Cerebellar nuclear complex (tissue), 1 donor: ENCODE measurements at places on chromosomes 1 and 21.

DNA sequence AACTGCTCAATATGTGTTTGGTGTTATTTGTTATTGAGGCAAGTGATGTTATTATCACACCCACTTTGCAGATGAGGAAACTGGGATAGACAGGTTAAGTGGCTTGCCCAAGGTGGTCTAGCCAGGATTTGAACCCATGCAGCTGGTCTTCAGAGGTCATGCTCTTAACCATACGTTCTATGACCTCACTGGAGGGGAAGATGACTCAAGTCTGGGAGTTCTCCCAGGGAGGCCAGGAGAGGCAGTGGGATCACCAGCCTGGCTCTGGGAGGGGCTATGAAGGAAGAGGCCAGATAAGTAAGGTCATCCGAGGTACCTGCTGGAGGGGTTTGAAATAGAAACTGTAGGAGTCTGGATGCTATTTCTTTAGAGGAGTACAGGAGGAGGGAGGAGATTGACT, 95.3 kb downstream of the NAV1 start:
- DNase-seq = no peak

DNA sequence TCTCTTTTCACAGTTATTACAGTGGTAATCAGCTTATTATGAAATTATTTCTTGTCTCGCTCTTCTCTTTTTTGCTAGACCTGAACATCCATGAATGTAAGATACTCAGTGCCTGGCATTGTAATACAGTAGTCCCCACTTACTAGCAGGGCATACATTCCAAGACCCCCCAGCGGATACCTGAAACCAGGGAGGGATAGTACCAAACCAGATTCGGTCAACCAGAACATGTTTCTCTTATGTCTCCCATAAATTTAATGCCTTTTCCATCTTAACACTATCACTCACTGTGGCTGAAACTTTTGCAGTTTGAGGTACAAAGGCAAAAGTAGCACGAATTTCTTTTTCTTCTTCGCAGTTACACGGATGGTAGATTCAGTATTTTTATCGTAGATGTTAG, 24.6 kb upstream of the B3GALT2 start:
- DNase-seq = no peak

- DNase-seq = no peak
Measured at GRCh38 chr1:19079541-19080472, 123.3 kb upstream of the IFFO2 start.

- no peak for DNase-seq
Measured at GRCh38 chr1:195979646-195980045, 628.6 kb downstream of the KCNT2 start.

DNA sequence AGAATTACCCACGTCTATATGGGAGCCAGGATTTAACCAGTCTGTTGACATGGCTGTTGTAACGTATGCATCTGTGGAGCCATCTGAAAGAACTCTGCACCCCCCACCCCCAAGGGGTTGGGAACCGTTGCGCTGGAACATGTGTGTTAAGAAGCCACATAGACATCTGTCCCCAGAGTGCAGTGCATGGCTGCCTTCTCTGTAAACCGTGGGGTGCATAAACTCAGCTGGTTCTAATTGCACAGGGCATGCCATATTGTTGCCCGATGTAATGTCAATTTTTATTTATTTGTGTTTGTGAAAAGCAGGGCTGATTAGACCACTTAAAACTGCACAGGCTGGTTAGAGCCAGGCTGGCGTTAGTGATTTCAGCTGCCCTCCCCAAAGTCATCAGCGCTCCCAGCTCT, 70.1 kb upstream of the ROR1 start:
- no peak for DNase-seq

DNA sequence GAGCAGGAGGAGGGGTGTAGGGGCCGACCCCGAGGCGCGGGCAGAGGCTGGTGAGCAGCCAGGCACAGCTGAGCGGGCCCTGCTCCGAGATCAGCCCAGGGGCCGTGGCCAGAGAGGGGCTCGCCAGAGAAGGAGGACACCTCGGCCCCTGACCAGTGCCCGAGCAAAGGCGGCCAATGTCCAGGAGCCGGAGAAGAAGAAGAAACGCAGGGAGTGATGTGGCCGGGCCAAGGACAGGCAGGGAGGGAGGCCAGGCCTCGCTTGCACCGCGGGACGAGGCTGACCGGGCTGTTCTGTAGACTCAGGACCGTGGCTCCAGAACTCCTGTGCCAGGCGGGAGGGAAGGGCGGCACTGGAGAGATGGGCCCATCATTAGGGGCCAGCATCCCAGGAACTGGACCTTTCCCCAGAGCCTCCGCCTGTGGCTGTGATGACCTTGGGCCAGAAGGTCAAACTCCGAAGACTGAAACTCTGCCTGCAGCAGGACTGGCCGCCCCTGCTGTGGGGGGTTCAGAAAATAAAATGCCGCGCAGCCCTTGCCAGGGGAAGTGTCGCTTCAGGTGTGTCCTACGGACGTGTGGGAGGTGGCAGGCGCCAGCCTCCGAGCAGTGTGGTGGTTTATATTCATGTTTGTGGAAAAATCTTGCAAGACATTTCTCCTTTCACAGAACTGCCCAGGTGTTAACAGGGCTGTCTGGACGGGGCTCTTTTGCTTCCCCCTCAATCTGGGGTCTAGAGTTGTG, 14.4 kb downstream of the RRP1 start:
- DNase-seq = no peak

- DNase-seq = no peak
Measured at GRCh38 chr1:7560601-7561181, 210.4 kb upstream of the VAMP3 start.

GRCh38 chr1:94927405-94928175, 680 bp upstream of the CNN3 start:
- no peak for DNase-seq

DNA sequence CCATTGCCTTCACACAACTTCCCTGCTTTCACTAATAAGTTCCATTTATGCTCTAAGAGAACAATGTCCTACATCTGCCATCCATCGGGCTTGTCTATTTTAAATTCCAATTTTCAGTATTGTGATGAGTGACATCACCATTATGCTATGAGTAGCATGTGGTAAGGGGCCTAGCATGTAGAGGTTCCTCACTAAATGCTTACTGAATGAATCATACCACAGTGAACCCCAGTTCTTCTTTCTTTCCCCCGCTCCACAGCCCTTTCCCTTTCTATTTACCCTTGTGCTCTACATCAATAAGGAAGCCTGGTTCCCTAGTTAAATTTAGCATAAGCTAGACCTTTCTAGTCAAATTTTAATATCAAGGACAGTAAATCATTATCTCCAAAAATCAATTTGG, 195.0 kb upstream of the RGS18 start:
- DNase-seq = no peak

GRCh38 chr1:224852901-224853568, 76.4 kb upstream of the DNAH14 start:
- no peak for DNase-seq

GRCh38 chr1:71785000-71785399, 497.3 kb downstream of the NEGR1 start:
- DNase-seq = no peak

GRCh38 chr1:185355947-185356346, 38.9 kb upstream of the IVNS1ABP start:
- DNase-seq = no peak

- DNase-seq = no peak
Measured at GRCh38 chr1:24190983-24191461, 3.9 kb upstream of the IFNLR1 start.

- no peak for DNase-seq
Measured at GRCh38 chr1:224623743-224624333, 7.7 kb downstream of the CNIH3 start.

DNA sequence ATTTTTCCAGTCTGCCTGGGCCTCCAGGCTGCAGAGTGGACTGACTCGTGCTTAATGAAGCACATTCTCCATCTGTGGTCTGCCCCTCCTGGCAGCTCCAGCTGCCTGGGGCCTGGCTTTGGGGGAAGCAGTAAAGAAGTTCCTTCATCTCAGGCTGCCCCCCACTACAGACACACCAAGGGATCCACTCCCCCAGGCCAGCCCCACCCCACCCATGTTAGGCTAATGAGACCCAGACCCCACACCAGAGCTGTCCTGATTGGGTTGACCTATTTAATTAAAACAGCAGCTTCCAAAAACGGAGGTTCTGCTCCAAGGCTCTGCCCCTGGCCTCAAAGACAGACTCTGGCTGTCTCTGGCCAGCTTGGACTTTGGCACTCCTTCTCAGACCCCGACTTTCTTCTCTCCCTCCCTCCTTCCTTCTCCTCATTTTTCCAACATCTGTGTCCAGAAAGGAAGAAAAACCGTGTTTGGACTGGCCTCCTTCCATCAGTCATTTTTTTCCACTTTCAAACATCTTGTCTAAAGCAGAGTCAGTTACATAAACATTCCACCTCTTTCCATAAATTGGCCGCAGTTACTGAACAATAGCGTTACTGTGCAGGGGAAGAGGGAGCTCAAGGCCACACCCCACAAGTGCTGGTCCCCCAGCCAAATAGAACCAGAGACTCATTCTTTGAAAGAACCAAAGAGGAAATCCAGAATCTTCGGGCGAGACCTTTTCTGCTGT, 29.7 kb downstream of the SERTAD4 start:
- DNase-seq = no peak

DNA sequence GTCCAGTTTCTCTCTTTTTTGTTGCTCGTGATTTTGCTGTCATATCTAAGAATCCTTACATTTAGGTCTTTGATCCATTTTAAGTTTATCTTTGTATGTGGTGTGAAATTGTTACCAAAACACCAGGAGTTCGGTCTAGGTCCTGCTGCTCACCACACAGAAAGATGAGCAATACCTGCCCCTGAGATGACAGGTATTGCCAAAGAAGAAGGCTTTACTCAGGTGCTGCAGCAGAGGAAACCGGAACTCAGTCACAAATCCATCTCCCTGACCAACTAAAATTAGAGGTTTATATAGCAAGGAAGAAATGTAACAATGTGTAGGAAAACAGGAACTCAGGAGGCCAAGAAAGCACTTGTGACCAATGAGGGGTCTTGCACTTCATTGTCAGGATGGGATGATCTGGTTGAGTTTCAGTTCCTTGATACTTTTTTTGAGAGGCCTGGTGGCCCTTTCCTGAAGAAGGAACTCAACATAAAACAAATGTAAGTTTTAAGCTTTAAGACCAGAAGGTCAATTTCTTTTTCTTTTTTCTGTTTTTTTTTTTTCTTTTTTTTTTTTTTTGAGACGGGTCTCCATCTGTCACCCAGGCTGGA, 16.5 kb upstream of the SETDB1 start:
- no peak for DNase-seq

DNA sequence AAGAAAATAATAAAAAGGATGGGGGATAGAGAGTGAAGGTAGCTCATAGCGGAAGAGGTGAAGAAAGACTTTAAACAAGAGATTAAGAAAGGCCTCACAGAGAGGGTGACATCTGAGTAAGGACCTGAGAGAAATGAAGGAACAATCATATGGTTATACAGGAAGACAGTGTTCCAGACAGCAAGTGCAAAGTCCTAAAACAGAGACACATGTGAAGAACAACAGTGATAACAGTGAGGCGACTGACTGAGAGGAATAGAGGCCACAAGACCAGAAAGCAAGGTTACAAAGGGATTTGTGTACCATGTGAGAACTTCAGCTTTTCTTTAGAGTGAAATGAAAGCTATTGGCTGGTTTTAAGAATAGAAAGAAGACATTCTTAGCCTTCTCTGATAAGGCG, 141.6 kb upstream of the PALMD start:
- no peak for DNase-seq

DNA sequence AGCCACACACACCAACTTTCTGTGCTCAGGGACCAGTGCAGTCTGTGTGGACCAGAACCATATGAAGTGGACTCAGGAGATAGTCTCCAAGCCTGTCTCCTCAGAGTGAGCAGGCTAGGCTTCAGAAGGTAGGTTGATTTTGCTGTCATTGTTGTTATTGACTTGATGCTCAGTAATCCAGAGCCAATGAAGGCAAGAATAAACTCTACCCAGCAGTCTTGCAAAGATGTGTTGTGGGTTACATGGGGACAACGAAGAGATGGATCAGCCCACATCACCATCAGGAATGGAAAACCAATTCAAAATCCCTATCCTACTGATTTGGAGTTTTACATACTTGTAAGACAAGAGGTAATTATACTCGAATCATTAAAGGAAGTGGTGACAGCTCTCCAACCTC, 37.4 kb downstream of the PHC2 start:
- DNase-seq = no peak

- no peak for DNase-seq
Measured at GRCh38 chr1:9235096-9235459, 504 bp downstream of the H6PD start.

- DNase-seq = no peak
Measured at GRCh38 chr1:77594366-77595112, 87.9 kb downstream of the ZZZ3 start.

DNA sequence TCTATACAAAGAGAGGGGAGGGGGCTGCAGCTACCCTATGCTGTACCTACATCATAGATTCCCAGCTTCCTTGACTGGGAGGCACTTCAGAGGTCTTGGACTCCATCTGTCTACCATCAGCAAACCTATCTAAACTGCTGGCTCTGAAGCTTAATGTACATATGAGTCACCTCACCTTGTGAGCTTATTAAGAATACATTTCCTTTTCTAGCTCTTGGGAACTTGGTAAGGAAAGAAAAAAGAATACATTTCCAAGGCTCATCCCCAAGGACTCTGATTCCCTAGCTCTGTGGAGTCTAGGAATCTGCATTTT, 50.0 kb upstream of the PRELP start:
- DNase-seq = no peak

DNA sequence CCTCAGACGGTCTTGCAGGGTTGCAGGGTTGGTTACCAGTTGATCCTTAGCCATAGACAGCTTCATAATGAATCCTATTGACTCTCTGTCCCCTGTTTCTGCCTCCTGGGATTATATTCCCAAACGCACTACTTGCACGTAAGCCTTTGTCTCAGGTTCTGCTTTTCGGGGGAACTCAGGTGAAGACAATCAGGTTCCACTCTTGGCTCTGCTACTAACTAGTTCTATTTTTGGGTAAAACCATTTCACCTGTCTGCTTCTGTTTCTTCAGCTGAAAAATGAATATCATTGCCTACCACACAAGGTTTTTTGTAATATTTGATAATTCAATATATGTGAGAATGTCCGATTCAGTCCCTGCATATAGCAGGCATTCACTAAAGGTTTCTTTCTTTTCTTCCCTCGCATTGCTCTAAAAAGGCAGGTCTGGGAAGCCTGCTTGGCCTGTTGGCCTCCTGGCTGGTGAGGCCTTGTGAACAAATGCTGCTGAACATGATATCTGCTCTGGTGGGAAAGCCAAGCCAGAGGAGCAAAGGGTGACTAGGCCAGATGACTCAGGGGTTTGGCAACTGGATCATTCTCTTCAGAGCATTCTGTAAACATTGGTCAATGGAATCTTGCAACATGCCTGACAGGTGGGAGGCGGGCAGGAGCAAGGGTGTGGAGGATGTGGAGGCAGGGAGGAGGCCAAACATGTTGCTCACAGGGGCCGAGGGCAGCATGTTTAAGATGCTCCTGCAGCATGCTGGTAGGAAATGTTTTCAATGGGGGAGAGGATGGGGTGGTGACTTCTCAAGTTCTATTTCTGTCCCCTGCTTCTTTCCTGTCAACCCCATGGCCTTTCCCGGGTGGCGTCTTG, 23.8 kb downstream of the IER5 start:
- DNase-seq = no peak

DNA sequence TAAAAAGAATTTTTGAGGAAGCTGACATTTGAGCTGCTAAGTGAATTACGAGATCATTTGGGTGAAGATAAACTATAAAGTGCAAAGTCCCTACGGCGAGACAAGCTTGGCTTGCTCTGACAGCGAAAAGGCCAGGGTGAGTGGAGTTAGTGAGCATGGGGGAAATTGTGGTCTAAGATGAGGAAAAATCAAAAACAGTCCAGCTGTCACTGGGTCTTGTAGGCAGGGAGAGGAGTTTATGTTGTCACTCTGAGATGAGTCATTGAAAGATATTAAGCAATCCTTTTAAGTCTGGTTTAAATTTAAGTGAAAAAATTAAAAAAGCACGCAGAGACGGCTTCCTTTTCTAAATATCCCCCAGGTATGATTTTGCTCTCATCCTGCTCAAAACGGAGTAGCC, 601.9 kb downstream of the MRPL39 start:
- no peak for DNase-seq
